ENCODE measurements at places on chromosomes 7 and 10. TPM values are rescaled to one million over a fixed set of nuclear protein-coding genes. Genes with fewer than 3 reads are reported as not detected.
A peak's percentile ranks its signal among the peaks of the same experiment; 100 is the strongest.

- DNase-seq = no peak
These were observed 250.3 kb upstream of the NFE2L3 start for GRCh38 chr7:25901658-25902057.

CYP2W1 gene
- 1.7 TPM for polyA plus RNA-seq

FAM24B gene
- polyA plus RNA-seq = 2.5 TPM

GRCh38 chr7:92964141-92964540 is 127.8 kb upstream of the CDK6 start:
- DNase-seq = peak; percentile 40

- DNase-seq = peak; percentile 77
These were observed 106.2 kb downstream of the TFEC start for GRCh38 chr7:115924411-115924810.

ACSL5 gene
- polyA plus RNA-seq = 3.1 TPM

GRCh38 chr10:51999096-51999495 is 299.7 kb upstream of the CSTF2T start:
- DNase-seq = no peak

BLNK gene
- 3.4 TPM for polyA plus RNA-seq

All from hindlimb muscle (tissue), 1 donor.